ENCODE measurements at places on chromosomes 7 and 10.

DNA sequence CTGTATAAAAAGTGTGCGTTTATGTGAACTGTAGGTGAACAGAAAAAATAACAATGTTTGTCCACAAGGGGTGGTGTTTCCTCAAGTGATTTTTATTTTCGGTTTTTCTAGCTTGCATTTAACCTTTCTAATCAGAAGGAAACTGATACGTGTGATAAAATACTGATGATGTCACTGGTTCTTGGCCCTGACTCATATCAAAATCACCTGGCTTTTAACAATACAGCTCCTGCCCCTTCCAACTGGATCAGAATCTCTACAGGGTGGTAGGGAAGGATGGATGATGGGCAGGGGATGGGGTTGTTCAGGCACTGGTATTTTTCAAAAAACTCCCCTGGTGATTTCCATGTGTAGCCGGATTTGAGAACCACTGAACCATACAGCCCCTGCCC lies 10.9 kb downstream of the NPFFR1 start:
- DNase-seq = no peak

- no peak for DNase-seq
Observed at GRCh38 chr7:69615685-69616084, 17.4 kb downstream of the AUTS2 start.

- DNase-seq = no peak
Observed at GRCh38 chr10:23158370-23158769, 33.7 kb upstream of the PTF1A start.

DNA sequence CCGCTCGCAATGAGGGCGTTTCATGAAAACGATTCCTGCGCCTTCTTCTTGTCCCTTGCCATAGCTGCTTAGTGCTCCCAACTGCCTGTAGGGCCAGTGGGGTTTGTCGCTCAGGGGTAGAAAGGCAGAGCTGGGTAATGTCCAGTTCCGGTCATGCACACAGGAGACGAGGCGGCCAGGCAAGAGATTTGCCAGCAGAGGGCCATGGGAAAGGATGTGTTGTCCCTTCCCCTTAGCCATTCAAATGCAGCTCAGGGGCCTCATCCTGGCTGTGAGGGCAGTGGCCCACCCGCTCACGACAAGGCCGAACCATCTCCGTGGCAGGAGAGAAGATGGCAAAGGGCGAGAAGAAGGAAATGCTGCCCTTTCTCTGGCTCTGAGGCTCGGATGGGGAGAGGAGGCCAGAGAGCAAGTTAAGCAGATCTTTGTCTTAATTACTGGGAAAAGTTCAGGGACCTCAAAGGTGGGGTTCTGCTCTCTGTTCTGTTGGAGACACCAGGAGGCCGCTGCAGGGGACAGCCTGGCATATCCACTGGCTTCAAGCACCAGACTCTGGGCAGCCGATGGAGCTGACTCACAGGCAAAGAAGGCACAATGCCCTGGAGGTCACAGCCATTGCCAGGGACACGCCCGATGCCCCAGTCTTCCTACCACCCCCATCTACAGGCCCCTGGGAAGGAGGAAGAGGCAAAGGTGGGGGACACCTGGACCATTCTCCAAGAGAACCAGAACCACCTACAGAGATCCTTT lies 534.8 kb upstream of the MGMT start:
- no peak for DNase-seq

DNA sequence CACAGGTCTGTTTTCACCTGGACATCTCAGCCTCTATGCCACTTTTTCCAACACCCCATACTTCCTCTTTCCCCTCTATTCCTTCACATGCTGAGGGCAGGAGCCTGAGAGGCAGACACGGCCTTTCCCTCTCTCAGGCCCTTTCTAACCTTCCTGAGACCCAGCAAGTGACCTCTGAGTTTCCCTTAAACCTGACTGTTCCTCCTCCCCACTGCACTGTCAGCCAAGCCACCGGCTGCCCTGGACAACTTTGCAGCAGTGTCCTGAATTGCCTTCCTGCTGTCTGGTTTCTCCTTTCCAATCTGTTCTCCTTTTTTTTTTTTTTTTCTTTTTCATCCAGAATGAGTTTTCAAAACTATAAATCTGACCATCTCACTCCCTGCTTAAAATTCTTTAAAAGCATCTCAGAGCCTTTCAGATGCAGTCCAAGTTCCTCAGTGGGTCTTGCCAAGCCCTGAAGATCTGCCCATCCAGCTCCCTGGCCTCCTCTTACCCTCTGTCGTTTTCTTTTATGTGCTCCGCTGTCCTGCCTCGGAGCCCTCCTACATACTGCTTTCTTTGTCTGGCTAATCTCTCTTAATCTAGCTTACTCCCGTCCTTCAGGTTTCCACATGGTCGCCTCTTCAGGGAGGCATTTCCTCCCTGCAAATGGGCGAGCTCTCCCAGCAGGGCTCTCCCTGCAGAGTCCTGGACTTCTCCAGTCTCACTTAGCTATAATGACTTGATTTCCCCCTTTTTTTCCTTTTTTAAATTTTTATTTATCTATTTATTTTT lies 30.5 kb downstream of the SLC13A4 start:
- no peak for DNase-seq

All from NCI-H2029 treated with DMSO at 0.1 percent for 48 hours (cell line).